ENCODE measurements at places on chromosomes 2 and 18.

DNA sequence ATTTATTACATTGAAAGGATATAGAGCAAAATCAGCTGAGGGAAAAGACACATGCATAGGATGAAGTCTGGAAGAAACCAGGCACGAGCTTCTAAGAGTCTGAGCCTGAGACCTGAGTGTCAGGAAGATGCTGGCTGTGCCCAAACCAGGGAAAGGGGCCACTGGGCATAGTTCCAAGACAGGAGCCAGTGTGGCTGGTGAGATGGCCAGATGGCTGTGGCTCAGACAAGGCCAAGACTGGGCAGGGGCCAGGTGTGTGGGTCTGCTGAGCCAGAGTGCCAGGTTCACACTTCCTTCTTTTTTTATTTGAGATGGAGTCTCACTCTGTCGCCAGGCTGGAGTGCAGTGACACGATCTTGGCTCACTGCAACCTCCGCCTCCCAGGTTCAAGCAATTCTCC lies 95.5 kb upstream of the ATG16L1 start:
- DNase-seq, result no peak

DNA sequence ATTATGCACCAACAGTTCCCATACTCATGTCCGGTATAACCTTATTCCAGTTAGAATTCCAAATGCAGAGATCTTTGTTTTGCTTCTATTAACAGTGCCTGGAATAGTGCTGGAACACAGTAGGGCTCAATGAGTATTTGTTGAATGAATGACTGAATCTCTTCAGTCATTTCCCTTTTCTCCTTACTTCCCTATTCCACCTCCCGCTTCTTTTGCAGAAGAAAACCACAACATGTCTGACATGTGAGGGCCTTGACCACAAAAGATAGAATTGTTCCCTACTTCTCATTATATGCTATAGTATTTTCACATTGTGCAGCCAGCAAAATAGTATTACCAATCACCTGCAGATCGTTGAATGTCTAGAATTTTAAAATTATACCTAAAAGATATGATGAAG lies 19.5 kb upstream of the HNRNPLL start:
- no peak for DNase-seq

- DNase-seq, result no peak
Measured at GRCh38 chr2:229463841-229464346, 192.8 kb upstream of the PID1 start.

- DNase-seq, result no peak
Measured at GRCh38 chr18:1014509-1014908, 109.8 kb downstream of the ADCYAP1 start.

Measured in COR-L47 (cell line).